Chondrocyte (in vitro differentiated cells): ENCODE measurements at places on chromosomes 13 and 19.

GRCh38 chr13:34751492-34751891 is 190.6 kb upstream of the NBEA start:
- DNase-seq = no peak

- peak; percentile 90 for DNase-seq
Measured at GRCh38 chr19:10568062-10568825, 535 bp downstream of the CDKN2D start.

GRCh38 chr13:24060993-24061392 is 99.5 kb upstream of the SPATA13 start:
- no peak for DNase-seq

GRCh38 chr13:113915786-113916329 is 52.0 kb upstream of the GAS6 start:
- DNase-seq = no peak

GRCh38 chr13:31349156-31349555 is 149.4 kb downstream of the B3GLCT start:
- no peak for DNase-seq

- no peak for DNase-seq
Measured at GRCh38 chr19:49335071-49335783, at the start of gene CD37. Gene CD37 (plus strand): TSS chr19:49335406. CDS start chr19:49335541, 135 bp downstream.

GRCh38 chr13:36512771-36513170 is 80.5 kb downstream of the CCNA1 start:
- no peak for DNase-seq

DNA sequence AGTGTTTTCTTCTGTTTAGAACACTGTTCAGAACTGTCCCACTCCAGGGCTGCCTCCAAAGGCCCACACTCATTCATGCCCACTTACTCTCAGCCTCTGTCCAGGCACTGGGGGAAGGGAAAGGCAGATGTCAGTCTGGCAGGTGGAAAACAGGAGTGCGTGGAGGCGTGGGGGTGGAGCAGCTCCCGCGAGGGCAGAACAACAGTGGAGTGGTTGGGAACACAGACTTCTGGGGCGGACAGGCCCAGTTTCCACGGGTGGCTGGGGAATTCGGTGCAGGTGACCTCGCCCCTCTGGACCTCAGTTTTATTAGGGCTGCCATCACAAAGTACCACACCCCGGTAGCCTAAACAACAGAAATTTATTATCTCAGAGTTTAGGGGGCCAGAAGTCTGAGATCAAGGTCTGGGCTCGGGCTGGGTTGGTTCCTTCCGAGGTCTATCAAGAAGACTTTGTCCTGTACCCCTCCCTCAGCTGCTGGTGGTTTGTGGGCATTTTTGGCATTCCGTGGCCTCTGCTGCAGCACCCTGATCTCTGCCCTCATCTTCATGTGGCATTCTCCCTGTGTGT is 59.7 kb downstream of the SIPA1L3 start:
- DNase-seq = peak; percentile 61

- DNase-seq = no peak
Measured at GRCh38 chr19:43498233-43498842, 6.2 kb downstream of the PHLDB3 start.

GRCh38 chr19:1657746-1658145 is 5.3 kb upstream of the TCF3 start:
- no peak for DNase-seq

- no peak for DNase-seq
Measured at GRCh38 chr13:36344886-36345437, 1.2 kb downstream of the SPART start.

- DNase-seq = no peak
Measured at GRCh38 chr19:3096902-3097326, 2.8 kb downstream of the GNA11 start.

GRCh38 chr19:17289489-17289888 is 7.8 kb downstream of the ANKLE1 start:
- no peak for DNase-seq

- no peak for DNase-seq
Measured at GRCh38 chr13:44271915-44272341, 101.7 kb upstream of the SERP2 start.

DNA sequence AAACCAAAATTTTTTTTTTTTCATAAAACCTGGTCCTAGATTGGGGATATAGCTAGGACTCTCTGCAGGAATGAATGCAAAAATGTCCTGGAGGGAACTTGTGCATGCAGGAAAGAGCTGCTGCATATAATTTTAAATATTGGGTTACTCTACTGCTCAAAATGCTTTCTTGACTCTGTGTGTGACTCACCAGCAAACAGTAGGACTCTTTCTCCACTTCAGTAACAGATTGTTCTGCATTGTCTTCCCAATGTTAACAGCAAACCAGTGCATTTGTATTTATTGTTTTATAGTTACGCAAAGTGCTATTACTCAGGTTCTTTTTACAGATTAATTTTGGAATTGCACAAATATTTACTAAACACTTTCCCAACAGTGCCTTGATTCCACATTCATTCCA is 163.7 kb upstream of the KL start:
- DNase-seq = no peak

DNA sequence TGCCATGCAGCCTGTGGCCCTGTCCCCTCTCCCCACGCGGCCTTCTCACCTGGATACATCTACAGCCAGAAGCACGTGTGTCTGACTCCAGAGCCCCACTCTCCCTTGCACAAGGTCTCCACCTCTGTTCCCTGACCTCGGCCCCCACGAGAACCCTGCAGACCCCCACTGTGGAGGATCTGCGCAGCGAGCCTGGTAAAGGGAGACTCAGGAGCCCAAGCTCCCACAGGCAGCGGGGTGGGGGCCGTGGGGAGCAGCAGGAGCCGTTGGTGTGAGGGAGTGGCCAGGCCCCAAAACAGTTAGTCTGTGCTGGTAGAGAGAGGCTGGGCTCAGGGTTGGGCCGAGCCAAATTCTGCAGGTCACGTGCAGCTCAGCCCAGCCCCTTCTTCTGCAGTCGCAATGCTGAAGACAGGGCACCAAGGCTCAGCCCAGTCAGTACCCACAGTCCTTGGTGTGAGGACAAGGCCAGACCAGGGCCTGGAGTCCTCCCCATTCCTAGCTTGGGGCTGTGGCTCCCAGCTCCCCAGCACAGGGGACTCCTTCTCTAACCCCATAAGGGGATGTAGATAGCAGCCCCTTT is 28.7 kb upstream of the SLC7A10 start:
- no peak for DNase-seq

DNA sequence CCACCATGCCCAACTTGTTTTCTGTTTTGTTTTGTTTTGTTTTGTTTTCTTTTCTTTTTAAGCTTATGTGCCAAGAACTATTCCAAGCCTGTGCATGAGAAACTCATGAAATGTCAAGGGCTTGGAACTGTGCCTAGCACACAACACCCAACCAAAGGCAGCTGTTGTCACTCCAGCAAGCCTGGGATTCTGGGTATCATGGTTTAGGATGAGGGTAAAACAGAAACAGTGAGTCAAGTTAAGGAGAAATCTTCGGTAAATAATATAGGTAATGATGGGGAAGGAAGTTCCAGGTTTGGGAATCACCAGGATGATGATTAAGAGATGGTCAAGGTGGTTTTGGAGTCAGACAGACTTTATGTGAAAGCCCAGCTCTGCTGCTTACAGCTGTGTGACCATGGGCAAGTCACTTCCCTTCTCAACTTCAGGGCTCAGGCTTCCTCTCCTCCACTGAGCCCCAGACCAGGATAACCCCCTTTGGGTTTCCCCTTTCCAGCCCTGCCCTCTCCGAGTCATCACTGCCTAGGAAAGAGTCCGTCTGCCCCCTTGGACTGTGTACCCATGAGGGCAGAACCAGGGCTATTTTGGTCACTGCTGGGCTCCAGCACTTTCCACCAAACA is 5.0 kb downstream of the PVR start:
- DNase-seq = no peak

DNA sequence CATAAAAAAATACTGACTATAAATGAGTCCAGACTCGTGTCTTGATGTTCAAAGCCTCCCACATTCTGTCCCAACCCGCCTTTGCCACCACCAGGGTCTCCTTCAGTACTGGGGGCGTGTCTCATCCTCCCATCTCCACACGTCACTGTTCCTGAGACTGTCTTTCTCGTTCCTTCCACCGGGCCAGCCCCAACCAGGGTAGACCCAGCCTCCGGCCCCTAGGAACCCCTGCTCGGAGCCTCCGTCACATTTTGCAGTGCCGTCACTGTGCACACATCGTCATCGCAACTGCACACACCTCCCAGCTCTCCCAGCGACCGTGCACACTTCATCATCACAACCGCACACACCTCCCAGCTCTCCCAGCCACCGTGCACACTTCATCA is 73.4 kb downstream of the SPACA7 start:
- no peak for DNase-seq

DNA sequence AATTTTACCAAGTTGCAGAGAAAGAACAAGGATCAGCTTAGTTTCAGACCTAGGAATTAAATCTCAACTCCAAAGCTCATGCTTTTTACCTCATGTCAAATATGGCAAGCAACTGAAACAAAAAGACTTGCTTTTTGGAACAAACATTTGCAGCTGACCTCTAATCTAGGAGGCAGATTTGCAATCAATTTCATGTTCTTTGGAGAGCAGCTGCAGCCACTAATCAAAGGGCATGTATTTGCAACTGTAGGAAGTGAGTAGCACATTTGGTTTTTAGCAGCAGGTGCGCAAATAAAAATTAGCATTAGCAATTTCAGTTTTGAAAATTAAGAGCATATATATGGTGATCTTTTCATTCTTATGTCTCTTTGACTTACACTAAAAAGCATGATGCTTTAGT is 459.3 kb upstream of the SLC10A2 start:
- DNase-seq = no peak

DNA sequence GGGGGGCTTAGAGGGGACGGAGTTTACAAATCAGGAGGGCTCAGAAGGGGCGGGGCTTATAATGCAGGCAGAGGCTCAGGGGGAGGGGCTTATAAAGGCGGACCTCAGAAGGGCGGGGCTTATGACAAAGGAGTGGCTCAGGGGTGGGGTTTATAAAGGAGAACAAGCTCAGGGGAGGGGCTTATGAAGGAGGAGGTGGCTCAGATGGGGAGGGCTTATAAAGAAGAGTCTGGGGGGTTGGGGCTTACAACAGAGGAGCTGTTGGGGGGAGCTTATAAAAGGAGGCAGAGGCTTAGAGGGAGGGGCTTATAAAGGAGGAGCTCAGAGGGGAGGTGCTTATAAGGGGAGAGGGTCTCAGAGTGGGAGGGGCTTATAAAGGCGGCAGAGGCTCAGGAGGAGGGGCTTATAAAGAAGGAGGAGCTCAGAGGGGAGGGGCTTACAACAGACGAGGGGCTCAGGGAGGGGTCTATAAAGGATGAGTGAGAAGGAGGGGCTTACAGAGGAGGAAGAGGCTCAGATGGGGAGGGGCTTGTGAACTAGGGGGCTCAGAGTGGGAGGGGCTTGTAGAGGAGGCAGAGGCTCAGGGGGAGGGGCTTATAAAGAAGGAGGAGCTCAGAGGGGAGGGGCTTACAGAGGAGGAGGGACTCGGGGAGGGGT is 1.0 kb downstream of the SMIM24 start:
- DNase-seq = no peak

DNA sequence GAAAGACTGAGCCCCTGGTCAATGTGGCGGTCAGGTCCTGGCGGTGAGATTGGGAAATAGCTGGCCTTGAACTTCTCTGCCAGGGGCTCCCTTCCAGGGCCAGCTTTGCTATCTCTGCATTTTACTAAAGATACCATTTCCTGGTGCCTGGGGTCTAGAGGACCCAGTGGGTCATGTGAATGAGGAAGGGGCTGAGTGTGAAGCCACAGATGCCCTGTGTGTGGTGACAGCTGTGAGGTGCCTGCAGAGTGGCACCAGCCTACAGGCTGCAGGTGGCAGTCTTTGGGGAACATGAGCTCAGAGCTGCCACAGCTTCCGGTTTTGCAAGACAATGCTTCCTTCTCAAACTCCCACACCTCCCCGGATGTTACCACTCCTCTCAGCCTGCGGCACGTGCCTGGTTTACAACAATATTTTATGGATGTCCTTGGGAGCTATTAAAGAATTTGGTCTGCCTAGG is 5.2 kb upstream of the MLNR start:
- no peak for DNase-seq

GRCh38 chr13:64793592-64793991 is 2436.5 kb downstream of the PCDH9 start:
- no peak for DNase-seq

- DNase-seq = no peak
Measured at GRCh38 chr13:44294876-44295275, 78.7 kb upstream of the SERP2 start.
